ELF-1 (cell line): ENCODE measurements at places on chromosomes 11 and 22.

- DNase-seq, result no peak
Measured at GRCh38 chr11:34970480-34970879, 54.1 kb downstream of the PDHX start.

GRCh38 chr22:18950141-18950540 is 14.0 kb upstream of the PRODH start:
- no peak for DNase-seq

GRCh38 chr22:45073064-45073463 is 63.3 kb upstream of the PHF21B start:
- no peak for DNase-seq

GRCh38 chr11:36436064-36436463 is 74.0 kb downstream of the TRAF6 start:
- no peak for DNase-seq

GRCh38 chr22:39655004-39655579 is 84.5 kb downstream of the CACNA1I start:
- no peak for DNase-seq

DNA sequence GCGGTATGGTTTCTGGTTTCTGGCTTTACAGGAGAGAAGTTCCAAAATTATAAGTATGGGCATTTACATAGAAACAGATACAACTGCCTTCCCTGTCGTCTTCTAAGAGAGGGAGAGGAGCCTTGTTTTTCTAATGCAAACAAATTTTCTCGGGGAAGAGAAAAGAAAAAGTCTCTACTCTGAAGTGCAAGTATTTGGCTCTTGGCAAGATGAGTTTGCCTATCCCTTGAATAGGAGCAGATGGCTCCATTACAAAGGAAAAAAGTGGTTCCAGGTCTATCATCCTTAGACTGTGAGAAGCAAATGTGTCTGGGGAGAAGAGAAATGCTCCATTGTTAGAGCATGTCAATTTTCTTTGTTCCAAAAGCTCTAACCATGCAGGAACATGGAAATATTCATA is 455.6 kb downstream of the BUD13 start:
- DNase-seq, result no peak
